Stimulated activated CD4-positive, alpha-beta T cell treated with anti-CD3 and anti-CD28 coated beads, Interleukin-12 subunit alpha, Interleukin-12 subunit beta, amount 100 ng/mL, for 24 hours (primary cell): ENCODE measurements at places on chromosomes 16 and 17.
A peak's percentile ranks its signal among the peaks of the same experiment; 100 is the strongest.

GRCh38 chr17:21291357-21291756 is 6.8 kb downstream of the MAP2K3 start:
- no peak for DNase-seq

GRCh38 chr16:21218153-21218552 is 6.8 kb upstream of the ZP2 start:
- DNase-seq = no peak

GRCh38 chr17:17694169-17695081 is 13.2 kb downstream of the RAI1 start:
- DNase-seq = peak; percentile 50

DNA sequence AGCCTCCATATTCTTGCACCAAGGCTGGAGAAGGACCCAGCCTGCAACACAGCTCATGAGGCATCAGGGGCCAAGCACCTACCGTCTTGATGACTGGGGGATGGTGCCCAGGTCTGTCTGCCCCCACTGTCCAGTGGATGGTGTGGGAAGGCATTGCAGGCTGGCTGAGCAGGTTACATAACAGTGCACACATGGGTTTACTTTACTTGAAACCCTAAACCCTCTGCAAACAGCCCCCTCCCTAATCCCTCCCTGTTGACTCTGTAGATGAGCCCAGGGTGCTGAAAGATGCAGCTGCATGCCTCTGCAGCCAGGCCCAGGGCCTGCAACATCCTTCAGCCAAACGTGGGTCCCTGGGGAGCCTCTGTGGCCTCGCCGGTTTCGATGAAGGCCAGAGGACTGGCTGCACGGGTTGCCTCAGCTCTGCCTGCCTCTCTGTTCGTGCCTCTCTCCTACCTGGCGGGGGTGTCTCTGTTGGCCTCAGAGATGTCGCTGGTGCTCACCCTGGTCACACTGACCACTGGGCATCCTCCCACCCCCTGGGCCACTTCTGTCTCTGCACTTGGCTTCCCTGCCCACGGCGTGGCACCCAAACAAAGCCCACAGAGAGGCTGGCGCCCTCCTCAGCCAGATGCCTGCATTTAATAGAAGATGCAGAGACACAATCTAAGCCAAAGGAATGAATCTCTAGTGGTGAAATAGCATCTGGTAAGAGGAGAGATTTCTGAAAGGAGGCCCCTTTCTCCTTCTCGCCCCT is 95.1 kb downstream of the METRNL start:
- no peak for DNase-seq

DNA sequence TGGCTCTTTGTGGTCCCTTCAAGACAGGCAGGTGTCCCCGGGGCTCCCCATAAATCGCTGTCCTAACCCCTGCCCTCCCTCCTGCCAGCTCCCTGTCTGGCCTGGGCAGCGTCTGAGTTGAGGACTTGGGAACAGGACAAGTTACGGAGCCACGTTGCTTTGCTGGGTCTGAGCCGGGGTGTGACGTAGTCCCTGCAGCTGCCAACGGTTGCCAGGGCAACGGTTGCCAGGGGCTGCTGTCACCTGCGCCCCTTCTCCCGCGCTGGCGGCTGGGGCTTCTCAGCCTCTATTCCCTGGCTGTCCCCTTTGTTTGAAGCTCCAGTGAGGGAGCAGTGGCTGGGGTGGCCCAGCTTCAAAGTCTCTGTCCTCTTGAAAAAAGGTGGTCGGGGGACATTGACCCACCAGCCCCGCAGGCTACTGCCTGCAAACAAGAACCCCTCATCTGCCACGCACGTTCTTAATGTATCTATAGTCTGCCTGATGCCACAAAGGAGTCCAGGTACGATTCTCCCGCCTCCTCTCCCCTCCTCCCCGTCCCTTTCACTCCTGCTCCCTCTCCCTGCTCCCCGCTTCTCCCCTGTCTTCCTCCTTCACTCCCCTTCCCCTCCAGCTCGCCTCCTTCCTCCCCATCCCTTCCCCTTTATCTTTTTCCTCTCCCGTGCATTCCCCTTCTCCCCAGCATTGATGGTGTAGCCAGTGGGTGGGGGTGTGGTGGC is 10.9 kb downstream of the ADGRG1 start:
- DNase-seq = no peak

- no peak for DNase-seq
These were observed 236.6 kb upstream of the MYOCD start for GRCh38 chr17:12429116-12429515.

DNA sequence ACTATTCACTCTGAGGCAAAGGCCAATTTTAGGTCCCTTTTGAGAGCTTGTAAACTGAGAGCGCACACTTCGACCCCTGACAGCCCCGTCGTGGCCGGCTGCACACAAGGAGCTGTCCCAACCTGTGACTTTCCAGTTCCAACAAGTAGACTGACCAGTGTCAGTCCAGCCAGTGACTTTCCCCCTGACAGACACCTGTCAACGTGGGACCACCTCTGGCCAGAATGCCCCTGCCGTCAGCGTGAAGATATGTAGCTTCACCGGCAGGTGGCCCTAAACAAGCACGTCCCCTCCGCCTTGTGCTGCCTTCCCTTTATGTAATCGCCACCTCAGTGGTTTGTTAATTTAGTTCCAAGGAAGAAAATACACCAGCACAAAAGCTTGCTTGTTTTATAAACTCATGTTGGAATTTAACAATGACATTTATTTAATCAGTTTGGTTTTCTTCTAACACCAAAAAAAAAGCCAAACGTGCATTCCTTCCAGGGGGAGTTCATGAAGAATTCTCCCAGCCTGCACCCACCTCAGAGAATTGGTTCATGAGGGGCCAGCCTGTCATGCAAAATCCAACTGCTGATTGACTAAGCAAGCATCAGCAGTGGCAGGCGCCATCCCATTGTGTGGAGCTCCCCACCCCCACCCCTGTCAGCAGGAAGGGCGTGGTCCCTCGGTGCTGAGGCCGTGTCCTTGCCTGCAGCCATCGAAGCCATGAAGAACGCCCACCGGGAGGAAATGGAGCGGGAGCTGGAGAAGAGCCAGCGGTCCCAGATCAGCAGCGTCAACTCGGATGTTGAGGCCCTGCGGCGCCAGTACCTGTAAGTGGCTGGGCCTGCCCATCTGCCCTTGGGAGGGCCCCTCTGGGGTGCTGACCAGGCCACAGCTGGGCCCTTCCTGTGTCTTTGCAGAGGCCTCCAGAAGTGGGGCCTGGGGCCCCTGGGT is 33.9 kb downstream of the PLD6 start:
- DNase-seq = no peak

DNA sequence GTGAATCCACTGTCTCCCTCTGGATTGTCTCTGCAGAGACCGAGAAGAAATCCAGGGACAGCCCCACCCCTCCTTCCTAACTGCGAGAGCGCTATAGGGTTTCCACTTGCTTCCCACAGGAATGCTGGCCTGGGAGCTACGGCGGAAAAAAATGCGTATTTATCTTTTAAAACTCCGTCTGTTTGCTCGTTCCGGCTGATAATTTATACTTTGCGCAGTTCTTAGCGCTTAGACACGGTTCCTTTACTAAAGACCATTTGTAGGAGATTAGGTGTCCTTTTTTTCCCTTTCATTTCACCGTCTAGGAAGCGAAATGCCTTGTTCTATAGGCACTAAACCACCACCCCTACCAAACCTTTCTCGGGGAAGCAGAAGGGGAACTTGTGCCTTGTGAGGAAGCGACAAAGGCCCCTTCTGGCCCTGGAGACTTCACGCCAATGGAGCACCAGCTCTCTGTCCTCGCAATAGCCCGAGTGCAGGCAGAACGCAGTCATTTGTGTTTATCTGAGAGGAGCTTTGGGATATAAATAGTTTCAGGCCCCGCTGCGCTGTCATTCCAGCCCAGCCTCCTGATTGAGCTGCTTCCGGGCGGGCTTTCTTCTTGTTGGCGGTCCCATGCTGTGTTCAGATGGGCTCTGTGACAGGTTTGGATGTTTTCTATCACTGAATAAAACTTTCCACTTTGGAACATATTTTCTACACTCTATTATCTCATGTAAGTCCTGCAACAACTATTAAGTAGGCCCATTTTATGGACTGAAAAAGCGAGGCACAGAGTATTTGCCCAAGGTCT is 791 bp upstream of the SUPT4H1 start:
- DNase-seq = no peak

DNA sequence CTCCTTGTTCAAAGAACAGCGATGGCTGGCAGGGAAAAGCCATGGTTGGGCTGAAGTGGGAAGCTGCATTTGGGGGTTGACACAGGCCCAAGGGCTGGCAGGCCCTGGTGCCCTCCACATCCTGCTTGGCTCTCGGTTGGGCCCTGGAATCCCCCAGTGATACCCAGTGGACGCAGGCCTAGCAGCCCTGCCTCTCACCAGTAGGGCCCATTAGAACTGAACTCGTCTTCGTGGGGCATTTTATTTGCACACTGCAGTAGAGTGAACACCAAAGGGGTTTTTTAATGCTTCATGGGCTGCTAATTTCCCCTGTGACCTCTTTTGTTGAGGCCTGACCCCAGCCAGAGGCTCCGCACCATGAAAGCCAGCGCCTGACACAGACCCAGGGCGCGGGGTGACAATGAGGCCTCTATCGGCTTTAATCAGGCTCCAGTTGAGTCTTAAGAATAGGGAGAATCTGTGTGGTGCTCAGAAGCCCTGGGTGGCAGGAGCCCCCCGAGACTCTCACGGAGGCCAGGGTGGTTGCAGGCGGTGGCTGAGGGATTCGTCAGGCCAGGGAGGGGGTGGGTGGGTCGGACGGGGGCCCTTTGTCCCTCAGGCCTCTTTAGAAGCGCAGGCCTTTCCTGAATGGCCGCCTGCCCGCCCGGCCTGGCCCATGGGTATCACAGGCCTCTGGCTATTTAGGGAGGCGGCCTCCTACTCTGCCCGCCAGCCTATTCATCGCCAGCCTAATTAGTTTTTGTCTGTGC is 199.3 kb downstream of the NTN1 start:
- no peak for DNase-seq

- no peak for DNase-seq
These were observed 18.6 kb downstream of the FOXN1 start for GRCh38 chr17:28524476-28525424.

GRCh38 chr16:76941113-76941512 is 249.9 kb upstream of the MON1B start:
- DNase-seq = no peak

GRCh38 chr16:984121-984694 is 2.6 kb downstream of the SOX8 start:
- DNase-seq = no peak

- DNase-seq = no peak
These were observed 31.5 kb upstream of the IRX6 start for GRCh38 chr16:55292491-55292890.

DNA sequence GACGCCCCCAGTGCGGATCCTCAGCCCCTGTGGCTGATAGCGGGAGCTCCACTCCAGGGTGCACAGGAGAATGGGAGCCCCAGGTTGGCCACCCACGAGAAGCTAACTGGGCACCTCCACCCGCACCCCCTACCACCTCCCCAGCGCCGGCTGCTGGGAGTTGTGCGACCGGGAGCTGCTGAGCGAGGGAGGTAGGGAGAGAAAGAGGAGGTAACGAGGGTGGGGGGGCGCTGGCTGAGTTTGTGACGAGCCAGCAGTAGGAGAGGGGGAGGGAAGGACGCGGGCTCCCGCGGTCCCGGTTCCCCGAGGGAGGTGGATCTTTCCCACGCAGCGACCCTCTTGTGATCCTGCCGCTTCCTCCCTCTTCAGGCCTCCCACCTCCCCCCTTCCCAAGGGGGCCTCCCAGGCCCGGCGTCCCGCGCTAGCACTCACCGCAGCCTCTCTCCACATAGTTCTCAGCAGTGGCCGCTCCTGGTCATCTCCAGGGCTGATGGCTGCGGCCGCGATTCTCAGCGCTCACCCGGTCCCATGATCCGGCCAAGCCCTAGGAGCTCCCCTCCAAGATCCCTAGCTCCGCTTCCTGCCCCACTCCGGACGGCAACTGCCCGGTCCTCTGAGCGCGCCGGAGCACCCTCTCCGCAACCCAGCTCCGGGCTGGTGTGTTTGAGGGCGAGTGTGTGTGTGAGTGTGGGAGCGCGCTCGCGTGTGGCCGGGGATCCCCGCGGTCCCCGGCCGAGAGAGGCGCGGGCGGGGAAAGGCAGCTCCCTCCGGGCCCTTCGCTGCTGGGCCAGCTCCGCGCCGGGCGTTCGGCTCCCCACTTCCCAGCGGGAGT is at the start of gene GRIN2A:
GRIN2A (minus strand) TSS at position 207 of the 832 bp plus-strand sequence. CDS start 2,017 bp downstream, outside the sequence.
- no peak for DNase-seq

GRCh38 chr17:57875290-57876022 is 25.6 kb upstream of the MRPS23 start:
- DNase-seq = no peak

- DNase-seq = no peak
These were observed 19.6 kb upstream of the MPO start for GRCh38 chr17:58300336-58300735.

GRCh38 chr16:50678531-50678930 is 2.6 kb downstream of the SNX20 start:
- no peak for DNase-seq

DNA sequence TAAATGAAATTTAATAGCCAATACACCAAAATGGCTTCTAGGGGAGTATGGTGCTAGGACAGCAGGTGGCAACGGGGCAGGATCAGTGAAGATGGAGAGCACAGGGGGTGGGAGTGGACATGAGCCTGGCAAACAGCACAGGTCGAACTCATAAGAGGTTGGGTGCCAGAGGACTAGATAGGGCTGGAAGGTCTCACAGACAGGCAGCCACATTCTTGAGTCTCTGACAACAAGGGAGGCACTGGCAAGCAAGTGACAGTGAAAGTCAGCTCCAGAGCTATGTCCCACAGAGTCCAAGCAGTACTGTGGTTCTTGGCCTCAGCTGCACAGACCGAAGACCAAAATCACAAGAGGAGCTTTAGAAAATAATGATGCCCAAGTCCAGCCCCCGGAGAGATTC is 61.2 kb downstream of the USP31 start:
- DNase-seq = no peak

DNA sequence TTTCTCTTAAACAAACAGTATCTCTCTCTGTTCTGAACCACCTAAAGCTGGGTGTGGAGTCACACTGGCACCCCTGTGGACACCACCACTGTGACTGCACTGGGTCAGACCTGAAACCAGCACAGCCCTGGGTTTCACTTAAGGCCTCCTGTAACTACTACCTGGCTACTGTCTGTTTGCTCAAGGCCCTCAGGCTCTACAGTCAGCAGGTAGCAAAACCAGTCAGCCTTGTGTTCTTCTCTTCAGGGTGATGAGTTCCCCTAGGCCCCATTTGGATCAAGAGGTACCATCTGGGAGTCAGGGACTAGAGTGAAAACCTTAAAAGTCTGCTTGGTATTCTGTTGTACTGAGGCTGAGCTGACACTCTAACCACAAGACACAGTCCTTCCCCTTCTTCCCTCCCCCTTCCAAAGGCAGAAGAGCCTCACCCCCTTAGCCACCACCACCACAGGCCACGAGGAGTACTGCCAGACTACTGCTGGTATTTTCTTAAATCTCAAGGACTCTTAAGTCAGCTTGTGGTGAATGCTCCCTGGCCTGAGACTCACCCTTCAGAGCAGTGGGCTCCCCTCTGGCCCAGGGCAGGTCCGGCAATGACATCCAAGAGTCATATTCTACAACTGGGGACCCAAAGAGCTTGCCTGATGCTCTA is 153.2 kb upstream of the MON1B start:
- DNase-seq = no peak

- no peak for DNase-seq
These were observed 83.2 kb upstream of the TOB1 start for GRCh38 chr17:50949128-50949988.

- DNase-seq = peak; percentile 2
These were observed 983.9 kb upstream of the EEF2KMT start for GRCh38 chr16:6081320-6081976.

GRCh38 chr17:35299135-35299534 is 56.3 kb downstream of the SLFN5 start:
- no peak for DNase-seq

GRCh38 chr17:68868708-68869107 is 86.5 kb downstream of the ABCA8 start:
- no peak for DNase-seq
